ENCODE measurements at places on chromosomes 3 and 15.
A peak's percentile ranks its signal among the peaks of the same experiment; 100 is the strongest.

- no peak for DNase-seq
Observed at GRCh38 chr3:11167590-11167989, 13.3 kb downstream of the HRH1 start.

DNA sequence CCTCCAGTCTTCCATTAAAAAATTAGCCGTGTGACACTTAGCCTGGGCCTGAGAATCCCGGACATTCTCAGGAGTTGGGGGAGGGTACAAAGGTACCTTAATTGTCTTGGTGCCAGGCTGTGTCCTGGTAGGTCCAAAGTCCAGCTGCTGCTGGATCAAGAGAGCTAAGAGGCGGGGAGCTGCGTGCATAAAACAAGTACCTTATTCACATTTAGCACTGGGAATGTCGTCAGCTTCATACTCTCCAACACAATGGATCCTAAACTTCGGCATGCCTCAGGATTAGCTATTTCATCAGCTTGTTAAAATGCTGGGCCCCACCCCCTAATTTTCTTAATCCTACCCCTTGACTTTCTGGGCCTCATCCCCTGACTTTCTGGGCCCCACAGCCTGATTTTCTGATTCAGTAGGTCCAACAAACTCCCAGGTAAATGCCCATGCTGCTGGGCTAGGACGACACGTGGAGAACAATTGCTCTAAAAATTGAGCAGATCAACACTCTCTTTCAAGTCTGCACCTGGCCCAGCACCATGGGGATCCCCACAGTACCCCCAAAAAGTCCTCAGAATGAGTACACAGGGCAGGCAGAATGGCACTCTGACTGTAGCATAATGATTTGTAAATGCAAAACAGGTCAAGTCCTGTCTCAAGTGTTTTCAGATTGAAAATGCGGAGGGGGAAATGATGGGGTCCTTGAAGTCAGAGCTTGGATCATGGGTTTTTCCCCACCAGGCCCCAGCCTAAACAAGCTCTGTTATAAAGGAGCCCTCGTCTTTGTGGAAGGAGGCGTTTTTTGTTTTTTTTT lies 5.6 kb upstream of the AEN start:
- no peak for DNase-seq

GRCh38 chr3:127629467-127630403 lies 750 bp downstream of the PODXL2 start:
- no peak for DNase-seq

GRCh38 chr3:108907194-108907593 lies 46.5 kb downstream of the GUCA1C start:
- no peak for DNase-seq

GRCh38 chr3:100993309-100993708 lies at the start of gene ABI3BP:
ABI3BP (minus strand) TSS chr3:100993421; CDS start chr3:100993384, 37 bp downstream.
- DNase-seq = no peak

DNA sequence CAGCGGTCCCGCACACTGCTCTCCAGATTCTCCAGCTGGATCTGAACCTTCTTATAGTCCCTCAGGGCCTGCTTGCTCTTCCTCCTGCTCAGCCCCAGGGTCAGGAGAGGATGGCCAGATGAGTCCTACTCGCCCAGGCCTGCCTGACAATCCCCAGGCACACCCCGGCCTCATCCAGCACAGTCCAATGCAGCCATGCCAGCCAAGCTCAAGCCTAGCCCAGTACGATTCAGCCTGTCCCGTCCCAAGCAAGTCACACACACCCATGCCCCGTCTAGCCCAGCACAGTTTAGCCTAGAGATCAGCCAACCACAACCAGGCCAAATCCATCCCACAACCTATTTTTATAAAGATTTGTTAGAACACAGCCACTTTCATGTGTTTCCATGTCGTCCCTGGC lies 16.8 kb downstream of the PLXNB1 start:
- DNase-seq = no peak

DNA sequence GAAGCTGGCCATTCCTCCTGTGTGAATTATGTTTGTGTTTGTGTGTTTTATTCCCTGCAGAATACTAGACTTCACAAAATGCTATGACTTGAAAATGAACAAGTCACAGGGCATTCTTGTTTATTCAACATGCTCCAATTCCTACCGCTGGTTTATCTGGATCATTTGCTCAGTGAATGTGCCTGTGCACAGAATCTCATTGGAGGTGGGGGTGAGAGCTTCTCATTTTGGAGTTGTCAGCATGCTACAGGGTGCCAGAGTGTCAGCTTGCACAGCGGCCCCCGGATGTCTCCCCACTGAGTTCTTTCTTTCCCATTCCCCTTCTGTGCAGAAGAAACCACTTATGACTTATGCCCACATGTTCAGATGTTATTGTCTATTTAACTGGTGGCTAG lies 428.7 kb downstream of the ROBO2 start:
- peak; percentile 97 for DNase-seq

GRCh38 chr15:33587773-33588172 lies 277.0 kb downstream of the RYR3 start:
- DNase-seq = no peak

DNA sequence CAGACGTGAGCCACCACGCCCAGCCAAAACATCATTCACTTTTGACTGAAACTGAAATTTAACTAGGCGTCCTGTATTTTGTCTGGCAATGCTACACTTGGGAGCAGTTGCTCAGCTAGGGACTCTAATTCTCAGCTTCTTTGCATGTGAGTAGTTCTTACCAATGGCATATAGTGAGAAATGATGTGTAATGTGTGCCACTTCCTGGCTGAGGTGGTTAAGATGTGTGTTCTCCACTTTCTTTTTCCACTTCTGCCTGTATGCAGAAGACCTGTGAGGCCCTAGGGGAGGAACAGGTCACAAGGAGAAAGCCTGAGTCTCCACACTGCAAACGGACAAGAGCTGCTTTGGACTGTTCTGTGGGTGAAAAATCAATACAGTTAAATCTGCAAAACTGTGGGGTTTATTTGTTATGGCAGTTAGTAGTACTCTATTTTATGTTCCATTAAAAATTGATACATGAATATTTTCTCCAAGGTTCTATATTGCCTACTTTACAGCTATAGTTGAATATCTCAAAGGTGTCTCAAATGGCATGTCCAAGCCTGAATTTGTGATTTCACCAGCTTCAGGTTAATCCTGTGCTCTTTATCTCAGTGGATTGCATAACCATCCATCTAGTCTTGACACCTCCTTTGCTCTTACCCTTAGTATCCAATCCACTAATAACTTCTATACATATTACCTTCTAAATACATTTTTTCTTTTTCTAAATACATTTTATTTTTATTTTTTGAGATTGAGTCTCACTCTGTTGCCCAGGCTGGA lies 59.3 kb downstream of the NR1D2 start:
- no peak for DNase-seq

DNA sequence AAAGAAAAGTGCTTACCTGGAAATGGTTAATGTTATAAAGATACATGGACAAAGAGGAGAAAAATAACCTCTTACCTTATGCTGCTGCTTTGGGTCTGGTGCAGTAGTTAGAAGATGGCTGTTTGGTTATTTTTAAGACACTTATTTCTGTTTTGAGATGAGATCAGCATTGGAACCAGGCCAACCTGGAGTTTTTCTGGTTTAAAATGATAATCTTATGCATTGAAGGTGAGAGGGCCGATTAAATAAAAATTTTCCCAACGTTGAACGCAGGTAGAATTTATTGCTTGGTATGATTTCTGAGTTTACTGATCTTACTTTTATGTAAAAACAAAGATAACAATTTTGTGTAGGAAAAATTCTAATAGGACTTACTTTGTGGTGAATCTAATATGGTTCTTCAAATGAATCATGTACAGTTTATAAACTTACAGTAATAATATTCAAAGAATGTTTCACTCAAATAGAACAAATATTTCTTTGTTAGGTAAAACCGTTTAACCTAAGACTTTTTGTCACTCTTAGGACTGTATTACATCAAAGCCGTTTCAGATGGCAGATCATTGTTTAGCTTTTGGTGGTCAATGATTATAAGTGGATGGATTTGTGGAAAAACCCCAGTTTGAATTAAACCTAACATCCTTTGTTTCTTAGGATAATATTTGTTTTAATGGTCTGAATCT lies 14.9 kb downstream of the UBE2E2 start:
- no peak for DNase-seq

DNA sequence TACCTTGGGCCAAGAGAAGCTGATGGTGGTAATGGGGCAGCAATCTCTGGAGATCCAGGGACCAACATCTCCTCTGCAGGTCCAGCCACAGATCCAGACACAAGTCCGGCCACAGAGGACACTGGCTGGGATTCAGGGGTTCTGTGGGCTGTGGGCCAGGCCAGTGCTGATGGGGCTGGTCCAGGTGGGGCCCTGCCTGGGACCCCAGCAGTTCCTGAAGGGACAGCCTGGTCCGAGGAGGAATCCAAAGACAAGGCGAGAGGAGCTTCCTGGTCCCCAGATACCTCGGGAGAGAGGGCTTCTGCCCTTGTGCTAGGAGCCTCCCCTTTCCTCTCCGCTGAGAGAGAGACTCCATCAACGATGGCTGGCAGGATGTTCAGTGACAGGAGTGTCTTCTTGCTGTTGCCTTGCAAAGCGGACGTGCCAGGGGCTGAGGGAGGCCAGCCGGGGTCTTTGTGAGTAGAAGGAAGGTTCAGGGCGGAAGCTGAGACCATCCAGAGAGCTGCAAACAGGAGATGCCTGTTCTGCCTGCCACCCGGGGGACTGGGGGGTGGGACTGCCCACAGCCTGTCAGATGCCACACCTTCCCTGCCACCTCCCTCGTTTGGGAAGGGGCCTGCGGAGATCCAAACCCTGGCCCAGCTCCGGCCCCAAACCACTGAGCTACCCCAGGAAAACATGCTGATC lies 24.5 kb upstream of the GOLGA6C start:
- DNase-seq = no peak

DNA sequence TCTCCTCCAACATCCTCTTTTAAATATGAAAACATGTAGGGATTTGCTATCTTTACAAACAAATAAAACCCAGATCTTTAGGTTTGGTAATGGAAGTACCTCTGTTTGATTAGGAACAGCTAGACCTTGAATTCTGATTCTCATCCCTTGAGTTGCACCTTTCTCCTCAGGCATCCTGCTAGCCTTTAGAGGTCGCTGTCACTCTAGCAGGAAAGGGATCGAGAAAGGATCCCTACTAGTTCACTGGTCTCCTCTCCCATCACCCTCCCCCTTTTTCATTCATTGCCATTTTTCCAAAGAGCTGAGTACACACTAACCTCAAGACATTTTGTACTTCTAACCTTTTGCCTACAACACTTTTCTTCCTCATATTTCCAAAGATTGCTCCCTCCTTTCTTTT lies 569.8 kb downstream of the RBMS3 start:
- no peak for DNase-seq

All from NCI-H446 treated with DMSO at 0.1 percent for 48 hours (cell line).